LHCN-M2 (cell line): ENCODE measurements at places on chromosomes 13 and 19.

DNA sequence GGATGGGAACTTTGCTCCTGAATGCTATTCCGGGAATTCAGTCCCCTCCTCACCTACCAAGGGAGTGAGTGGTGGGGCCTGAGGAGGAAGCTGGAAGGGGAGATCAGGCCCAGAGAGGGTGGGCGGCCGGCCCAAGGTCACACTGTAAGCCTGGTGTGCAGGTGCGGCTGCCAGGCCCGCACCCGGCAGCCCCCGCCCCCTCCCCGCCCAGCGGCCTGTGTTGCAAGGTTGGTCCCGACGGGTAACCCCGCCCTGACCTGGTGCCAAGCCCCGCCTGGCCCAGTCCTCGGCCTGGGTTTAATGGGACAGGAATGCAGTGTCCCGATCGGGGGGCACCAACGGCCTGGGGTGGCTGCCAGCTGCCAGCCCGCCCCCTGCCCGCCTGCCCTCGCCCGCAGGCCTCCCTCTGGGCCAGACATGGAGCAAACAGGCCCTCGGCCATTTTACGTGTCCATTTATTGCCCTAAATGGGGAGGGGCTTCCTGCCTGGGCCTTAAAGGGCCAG, 5.5 kb downstream of the ZBTB7A start:
- DNase-seq, result no peak

DNA sequence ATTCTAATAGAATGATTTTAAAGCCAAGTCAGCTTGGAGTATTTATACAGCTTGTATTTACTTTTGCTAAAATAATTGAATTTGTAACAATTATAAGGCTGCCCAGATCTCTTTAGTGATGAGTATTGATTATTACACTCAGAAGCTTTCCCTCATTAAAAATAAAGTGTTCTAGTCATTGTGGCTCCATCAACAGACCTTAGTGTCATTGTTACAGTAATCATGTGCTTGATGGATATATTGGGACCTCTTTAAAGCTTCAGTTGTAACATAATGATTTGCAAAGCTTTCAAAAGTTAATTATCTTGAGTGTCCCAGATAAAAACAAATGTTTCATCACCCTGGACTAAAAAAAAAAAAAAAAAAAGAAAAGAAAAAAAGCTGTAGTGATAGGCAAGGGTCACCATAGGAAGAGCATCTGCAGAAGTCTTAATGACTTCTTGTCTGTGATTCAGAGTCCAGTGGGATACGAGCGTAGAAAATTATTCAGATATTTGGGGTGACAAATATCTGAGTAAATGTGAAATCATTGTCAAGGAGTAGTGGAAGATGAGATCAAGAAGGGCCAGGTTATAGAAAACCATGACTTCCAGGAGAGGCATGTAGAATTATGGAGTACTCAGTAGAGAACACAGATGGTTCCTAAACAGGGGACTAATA, 369.6 kb downstream of the DCT start:
- no peak for DNase-seq

GRCh38 chr19:3319643-3320353, 46.6 kb upstream of the NFIC start:
- no peak for DNase-seq

- DNase-seq, result no peak
Measured at GRCh38 chr13:98954313-98954712, 23.6 kb downstream of the DOCK9 start.

GRCh38 chr13:42073683-42074082, 25.2 kb downstream of the DGKH start:
- DNase-seq, result no peak

DNA sequence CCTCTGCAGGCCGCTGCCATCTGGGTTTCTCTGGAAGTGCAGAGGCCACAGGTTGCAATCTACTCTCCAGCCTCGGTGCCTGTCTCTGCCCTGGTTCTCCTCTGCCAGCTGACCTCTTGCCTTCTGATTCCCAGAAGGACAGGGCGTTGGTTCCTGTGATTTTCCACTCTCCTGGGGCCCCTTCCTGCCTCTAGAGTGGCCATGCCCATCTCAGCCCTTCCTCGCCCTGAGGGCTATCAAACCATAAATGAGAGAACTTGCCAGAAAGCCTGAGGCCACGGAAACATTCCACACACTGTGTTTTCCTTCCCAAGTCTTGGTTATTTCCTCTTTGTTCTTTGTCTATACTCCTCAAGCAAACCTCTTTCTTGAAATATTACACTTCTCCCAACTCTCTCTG, 146.2 kb downstream of the SHISA2 start:
- no peak for DNase-seq

DNA sequence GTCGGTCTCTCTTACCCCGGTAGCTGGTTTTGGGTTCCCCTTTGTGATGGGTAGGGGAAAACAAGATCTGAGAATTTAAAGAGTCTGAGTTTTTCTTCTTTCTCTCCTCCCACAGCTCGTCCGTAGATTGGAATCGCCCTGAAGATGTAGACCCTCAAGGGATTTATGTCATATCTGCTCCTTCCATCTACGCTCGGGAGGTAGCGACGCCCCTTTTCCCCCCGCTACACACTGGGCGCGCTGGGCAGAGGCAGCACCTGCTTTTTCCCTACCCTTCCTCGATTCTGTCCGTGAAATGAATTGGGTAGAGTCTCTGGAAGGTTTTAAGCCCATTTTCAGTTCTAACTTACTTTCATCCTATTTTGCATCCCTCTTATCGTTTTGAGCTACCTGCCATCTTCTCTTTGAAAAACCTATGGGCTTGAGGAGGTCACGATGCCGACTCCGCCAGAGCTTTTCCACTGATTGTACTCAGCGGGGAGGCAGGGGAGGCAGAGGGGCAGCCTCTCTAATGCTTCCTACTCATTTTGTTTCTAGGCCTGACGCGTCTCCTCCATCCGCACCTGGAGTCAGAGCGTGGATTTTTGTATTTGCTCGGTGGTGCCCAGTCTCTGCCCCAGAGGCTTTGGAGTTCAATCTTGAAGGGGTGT, 7.1 kb upstream of the SELENOV start:
- no peak for DNase-seq

GRCh38 chr13:63481334-63481733, 2065.7 kb upstream of the PCDH20 start:
- DNase-seq, result no peak

DNA sequence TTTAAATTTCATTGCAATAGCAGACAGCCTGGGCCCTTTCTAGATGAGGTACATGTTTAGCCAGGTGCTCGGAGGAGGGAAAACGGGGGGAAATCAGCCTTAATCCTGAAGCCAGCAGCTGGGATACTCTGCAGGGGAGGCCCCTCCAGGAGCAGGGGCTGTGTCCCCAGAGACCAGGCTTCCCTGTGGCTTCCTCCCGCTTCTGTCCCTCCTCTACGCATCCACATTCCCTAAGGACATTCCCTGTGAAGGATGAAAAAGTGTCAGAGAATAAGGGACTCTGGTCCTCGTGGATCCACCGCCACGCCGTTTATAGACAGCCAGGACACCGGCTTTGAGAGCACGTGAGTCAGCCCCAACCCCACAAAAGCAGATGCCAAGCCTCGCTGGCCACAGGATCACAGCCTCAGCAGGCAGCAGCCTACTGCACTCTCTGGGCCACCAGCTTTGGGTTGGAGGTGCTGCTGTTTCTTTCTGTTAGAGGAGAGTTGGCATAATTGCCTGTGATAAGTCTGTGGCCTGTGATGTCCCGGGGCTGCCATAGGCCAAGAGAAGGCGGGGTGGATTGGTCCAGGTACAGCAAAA, 36.7 kb upstream of the RANBP3 start:
- no peak for DNase-seq

DNA sequence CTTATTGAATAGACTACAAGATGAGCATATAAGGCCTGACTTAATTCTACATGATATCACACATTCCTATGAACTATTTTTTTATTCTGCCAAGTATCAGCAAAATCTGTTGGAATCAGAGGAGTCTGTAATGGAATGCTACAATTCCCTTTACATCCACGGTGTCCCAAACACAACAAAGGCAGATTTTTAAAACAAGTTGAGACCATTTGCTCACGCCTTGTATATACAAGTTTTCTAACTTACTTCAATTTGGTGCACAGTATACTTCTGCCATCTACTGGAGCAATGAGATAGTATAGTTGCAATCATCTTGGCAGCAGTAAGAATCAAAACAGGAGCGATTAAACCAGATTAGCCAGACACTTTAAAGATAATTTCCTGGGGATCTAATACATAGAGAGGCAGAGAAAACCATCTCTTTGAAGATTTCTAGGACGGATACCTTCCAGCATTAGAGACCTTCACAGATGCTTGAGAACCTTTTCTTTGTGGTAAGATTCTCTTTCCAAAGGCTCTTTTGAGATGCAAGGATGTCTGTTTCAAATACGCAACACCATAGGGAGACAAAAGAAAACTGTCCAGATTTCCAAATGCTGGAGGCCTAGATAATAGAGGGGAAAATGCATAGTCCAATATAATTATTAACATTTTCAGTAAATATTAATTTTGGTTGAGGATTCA, 302.0 kb upstream of the MIR17HG start:
- no peak for DNase-seq

DNA sequence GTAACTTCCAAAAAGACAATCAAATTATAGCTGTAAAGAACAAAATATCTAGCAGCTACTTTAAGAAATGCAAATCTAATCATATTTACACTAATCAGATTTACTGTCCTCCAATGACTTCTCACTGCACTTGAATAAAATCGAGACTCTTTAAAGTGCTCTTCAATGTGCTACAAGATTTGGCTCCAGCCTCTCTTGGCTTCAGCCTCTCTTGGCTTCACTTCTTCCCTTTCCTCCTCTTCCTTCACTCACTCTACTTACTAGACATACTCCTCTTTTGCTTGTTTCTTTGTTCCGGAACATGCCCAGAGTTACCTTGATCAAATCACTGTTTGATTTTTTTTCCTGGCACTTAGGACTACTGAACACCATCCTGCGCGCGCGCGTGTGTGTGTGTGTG, 495.4 kb downstream of the LMO7 start:
- DNase-seq, result no peak

DNA sequence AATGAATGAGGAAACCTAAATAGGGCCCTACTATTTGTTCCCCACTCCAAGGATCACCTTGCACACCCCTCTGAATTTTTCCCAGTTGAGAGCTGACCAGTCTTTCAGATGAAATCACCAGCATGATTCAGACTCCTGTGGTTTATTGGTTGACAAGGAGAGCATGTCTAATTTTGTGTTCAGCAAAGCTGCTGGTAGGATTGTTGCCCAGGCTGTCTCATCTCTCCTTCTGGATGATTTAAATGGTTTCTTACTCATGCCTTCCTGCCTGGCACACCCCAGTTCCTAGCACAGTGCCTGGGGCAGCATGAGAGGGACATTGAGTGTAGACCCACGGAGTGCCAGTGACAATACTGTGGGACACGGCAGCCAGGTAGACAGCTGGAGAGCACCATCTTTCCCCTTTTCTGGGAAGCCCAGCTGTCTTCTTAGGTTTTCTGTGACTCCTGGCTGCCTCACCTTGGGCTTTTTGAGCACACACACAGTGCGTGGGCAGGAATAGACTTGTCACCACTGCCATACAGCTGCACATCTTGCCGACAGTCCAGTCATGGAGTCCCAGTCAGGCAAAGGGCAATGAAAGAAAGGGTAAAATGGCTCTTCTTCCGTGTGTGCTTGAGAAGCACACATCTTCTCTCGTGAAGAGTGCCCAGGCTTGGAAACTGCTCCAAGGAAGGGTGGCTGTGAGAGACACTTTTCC, 12.3 kb downstream of the FGF9 start:
- DNase-seq, result peak; percentile 85

DNA sequence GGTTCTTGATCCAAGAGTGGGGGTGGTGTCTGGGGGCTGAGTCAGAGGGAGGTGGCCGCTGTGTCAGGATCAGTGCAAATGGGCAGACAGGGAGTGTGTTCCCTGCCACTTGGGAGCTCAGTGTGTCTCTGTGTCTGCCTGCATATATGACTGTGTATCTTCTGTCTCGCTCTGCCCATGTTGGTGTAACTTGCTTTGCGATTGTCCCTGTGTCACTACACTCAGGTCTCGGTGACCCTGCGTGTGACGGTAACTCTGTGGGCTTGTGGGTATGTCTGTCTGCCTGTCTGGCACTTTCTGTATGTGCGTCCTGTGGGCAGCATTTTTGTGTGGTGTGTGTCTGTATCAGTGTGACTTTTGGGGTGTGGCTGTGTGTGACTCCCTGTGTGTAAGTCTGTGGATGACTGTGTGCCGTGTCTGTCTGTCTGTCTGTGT, 8.2 kb upstream of the ERFL start:
- no peak for DNase-seq

- peak; percentile 40 for DNase-seq
Measured at GRCh38 chr13:99313501-99313900, 6.3 kb upstream of the GPR183 start.

DNA sequence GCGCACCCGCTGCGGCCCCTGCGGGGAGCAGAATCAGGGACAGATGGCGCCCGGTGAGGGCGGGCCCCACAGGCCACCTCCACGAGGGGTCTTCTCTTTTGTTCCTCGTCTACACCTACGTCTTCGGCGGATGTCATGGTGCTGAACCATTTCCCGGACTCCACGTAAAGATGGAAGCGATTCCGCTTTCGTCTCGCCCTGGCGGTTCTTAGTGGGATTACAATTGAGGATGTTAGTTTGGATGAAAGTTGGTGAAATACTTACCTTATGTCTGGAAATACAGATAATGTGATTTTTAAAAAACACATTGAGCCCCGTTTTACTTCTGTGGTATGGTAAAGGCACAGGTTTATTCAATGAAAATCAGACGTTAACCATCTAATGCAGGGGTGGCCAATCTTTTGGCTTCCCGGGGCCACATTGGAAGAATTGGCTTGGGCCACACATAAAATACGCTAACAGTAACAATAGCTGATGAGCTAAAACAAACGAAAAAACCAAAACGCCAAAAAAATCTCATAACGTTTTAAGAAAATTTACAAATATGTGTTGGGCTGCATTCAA, 1.4 kb upstream of the ZMYM5 start:
- peak; percentile 78 for DNase-seq

GRCh38 chr19:3670796-3671679, 29.2 kb downstream of the PIP5K1C start:
- DNase-seq, result no peak

GRCh38 chr19:43372462-43372861, 19.0 kb downstream of the CD177 start:
- DNase-seq, result no peak

DNA sequence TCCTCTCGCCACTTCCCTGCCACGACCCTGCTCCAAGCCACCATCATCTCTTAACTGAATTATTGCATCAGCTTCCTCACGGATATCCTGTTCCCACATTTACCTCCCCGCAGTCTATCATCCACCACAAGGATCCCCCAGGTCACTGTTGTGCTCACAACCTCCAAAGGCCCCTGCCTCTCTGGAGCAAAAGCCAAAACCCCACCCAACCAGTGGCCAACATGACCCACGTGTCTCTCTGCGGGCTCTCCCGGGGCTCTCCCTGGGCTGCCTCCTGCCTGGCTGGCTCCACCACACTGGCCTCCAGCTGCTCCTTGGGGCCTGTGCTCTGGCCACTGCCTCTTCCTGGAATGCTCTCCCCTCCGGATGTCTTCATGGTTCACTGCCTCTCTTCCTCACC, 809.3 kb downstream of the UQCRFS1 start:
- DNase-seq, result no peak

DNA sequence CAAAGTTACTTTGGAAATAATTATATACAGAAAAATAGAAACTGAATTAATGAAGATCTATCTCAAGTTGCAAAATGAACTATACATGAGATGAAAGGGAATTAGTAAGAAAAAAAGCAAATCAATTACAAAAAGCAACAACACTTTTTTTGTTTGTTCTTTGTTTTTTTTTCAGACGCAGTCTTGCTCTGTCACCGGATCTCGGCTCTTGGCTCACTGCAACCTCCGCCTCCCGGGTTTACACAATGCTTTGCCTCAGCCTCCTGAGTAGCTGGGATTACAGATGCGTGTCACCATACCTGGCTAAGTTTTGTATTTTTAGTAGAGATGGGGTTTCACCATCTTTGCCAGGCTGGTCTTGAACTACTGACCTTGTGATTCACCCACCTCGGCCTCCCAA, 2.2 kb downstream of the ZNF415 start:
- DNase-seq, result no peak
